ENCODE measurements at places on chromosomes 11 and 22. TPM values are rescaled to one million over a fixed set of nuclear protein-coding genes. Genes with fewer than 3 reads are reported as not detected.

Gene TMEM184B
- 36.1 TPM for total RNA-seq

Gene MOGAT2
- 0.23 TPM for total RNA-seq

DNA sequence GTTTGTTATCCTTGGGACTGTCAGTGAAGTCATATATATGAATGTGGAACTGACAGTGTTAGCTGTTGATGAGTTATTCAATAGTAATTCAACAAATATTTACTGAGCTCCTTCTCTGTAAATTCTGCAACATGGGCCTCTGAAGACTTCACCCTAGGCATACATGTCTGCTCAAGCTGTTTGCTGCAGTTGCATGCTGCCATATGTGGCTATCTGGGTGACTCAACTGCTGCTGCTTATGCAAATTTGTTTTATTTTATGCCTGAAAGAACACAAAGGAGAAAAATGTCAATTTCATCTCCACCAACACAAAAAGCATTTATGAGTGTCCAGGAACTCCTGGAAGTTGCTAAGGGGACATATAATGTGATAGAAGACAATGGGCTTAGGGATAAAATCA is 417.6 kb downstream of the AASDHPPT start:
- H3K27ac ChIP-seq: no peak overlapping the region
- no peak overlapping the region for H3K4me3 ChIP-seq
- H3K36me3 ChIP-seq: no peaks in the 10 kb centered on the region
- H3K27me3 ChIP-seq: no peaks in the 10 kb centered on the region
- DNase-seq: no peak

Gene GPR83
- total RNA-seq: 0.15 TPM

All from T-cell (primary cell).